Hematopoietic multipotent progenitor cell treated with erythropoietin and hydrocortisone succinate and interleukin-3 and kit ligand, for 8 days (in vitro differentiated cells): ENCODE measurements at places on chromosomes 6 and 20.
A peak's percentile ranks its signal among the peaks of the same experiment; 100 is the strongest.

DNA sequence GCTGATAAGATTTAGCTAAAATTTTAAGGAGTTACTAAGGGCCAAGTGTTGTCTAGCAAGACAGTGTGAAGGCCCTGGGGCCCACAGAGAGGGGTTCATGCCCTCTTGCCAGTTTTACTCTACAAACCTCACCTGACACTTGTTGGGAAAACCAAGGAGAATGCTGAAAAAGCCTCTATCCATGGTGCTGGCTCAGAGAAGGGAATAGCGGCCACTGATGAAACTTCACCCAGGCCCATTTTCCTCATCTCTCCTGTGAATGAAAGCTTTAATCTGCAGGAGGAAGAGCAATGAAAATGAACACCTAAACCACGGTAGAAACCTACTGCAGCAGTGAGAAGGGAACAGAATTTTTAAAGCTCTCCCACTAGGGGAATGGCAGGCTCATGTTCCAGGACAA, 317.3 kb upstream of the CNR1 start:
- DNase-seq = no peak

- DNase-seq = no peak
These were observed 292.4 kb downstream of the CENPW start for GRCh38 chr6:126632271-126632670.

GRCh38 chr6:169208011-169208410, 45.6 kb downstream of the THBS2 start:
- DNase-seq = no peak

DNA sequence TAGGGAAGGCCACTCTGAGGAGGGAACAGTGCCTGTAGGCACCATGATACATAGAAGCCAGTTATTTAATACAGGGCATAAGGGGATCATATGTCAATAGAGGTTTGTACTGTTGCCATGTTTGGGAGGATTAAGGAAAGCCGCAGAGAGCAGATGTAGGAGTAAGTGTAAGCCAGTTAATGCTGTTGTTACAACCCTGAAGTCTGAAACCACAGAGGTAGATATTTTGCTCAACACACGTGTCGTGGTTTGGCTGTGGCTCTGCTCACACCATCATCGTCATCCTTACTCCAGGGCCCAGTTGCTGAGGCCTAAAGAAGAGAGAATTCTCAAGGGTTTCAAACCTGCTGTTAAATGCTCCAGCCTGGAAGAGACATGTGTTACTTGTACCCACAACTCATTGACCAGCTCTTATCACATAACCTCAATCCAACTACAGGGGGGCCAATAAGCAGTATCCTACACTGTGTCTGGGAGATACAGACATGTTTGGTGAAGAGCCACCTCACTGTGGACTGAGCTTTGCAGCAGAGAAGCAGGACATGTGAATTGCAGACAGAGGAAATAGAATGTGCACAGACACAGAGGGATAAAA, 31.0 kb upstream of the PSMF1 start:
- peak; percentile 54 for DNase-seq

DNA sequence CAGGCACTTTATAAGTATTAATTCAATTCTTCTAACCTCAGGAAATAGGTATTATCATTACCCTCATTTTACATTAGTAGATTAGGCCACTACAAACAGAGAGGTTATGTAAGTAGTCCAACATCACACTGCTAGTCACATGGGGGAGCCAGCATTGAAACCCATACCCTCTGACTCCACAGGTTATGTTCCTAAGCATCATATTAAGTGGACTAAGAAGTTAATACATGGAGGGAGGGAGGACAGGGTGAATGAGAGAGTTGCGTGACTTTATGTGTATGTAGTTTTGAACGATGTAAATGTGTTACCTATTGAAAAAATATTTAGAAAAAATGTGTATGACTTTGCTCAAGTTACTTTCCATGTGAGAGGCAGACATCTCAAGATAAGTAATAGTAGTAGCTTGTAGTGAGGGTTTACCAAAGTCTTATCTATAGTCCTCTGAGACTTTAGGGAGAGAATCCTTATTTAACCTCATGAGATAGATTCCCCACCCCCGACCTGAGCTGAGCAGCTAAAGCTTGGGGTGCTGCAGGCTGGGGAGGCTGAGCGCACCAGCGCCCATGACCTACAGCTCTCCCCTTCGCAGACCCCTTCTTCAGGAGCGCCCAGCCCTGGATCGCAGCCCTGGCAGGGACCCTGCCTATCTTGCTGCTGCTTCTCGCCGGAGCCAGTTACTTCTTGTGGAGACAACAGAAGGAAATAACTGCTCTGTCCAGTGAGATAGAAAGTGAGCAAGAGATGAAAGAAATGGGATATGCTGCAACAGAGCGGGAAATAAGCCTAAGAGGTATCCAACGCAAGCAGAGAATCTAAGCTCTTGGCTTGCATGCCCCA, 7.5 kb downstream of the BTN3A2 start:
- DNase-seq = peak; percentile 75

DNA sequence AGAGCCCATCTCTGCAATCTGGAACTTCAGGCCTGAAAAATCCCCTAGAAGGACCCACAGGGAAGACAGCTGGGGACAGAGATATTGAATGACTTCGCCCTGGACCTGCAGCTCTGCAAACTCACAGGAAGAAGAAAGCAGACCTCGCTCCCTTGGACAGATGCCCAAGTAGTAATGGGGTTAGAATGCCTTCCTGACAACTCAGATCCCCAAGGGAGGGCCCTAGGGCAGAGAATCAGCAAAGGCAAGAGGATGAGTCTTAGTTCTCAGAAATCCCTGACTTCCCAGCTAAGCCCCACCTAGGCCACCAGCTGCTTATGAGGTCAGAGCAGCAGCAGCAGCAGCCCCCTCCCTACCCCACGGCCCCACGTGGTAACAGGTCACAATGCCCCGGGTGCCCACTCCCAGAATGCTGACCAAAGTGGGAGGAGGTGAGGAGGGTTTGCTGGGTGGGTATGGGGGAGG, at the start of gene C20orf141:
Gene C20orf141, plus strand, starts transcription at position 401 of the 465 bp plus-strand sequence. CDS start 198 bp downstream, outside the sequence.
- DNase-seq = peak; percentile 55

- DNase-seq = no peak
These were observed 421.8 kb downstream of the CDC5L start for GRCh38 chr6:44809258-44809657.

DNA sequence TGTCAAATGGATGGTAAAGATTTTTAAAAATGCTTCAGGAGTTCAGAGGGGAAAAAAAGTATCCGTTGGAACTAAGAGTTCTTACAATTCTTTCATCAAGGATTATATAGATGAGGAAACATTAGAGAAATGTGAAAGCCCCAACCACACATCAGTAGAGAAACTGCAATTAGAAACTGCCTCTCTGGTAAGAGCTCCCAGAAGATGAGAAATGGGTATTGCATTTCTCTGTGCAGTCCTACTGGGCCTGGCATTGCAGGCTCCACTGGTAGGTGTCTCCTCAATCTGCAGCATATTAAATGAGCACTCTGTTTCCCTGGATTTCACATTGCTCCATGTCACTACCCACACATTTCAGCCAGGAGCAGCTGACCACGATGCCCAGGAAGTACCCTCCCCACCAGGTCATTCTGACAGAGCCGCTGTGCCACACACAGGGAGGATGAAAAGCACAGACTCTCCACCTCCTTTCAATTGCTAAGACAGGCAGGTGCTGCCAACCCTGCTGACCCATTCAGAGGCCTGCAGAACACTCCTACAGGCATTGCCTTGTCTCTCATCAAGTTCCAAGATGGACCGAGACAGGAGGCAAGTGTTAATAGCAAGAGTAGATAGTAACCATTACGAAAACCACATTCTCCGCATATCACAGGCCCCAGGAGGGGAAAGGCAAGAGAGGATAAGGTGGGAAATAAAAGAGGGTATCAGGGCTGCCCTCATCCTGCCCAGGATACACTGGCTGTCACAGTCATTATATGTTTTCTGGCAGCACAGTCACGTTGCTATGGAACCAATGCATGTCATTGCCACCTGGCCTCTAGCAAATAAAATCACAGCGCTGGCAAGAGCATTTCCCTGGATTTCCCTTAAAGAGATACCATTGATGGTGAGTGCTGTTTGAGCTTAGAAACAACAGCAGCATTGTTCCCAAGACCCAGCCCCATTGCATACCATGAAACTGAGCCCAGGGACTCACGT, 241.7 kb downstream of the ATXN1 start:
- peak; percentile 20 for DNase-seq

DNA sequence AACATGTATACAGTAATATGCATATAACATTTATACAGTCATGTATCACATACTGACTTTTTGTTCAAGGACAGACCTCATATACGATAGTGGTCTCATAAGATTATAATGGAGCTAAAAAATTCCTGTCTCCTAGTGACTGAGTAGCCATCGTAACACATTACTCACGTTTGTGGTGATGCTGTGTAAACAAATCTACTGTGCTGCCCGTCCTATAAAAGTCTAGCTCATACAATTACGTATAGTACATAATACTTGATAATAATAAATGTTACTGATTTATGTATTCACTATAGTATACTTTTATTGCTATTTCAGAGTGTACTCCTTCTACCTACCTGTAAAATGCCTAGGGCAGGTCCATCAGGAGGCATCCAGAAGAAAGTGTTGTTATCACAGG, 17.4 kb downstream of the SERAC1 start:
- no peak for DNase-seq

GRCh38 chr6:75524322-75524972, 30.8 kb upstream of the FILIP1 start:
- no peak for DNase-seq

GRCh38 chr20:846894-847278, 13.4 kb downstream of the FAM110A start:
- DNase-seq = peak; percentile 39

- no peak for DNase-seq
These were observed 48.4 kb upstream of the ZNF337 start for GRCh38 chr20:25745100-25745499.

DNA sequence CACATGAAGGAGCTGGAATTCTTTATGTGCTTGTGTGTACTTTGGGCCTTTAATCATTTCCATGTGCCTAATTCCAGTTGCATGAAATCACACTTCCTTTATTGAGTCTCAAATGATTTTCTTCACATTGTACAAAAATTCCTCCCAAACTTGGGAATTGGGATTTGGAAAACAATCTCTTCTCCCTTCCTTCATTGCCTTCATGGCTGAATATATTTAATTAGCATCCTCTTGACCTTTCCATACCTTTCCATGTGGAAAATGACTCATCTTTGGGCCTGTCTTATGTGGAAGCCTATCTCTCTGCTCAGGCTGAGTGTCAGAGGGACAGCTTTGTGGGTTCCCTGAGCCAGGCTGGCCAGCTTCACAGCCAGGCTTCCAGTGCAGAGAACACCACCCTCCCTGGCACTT, 33.0 kb upstream of the CDH4 start:
- DNase-seq = no peak

GRCh38 chr6:73262671-73263569, at the start of gene KHDC1:
TSS of gene KHDC1 (minus strand) at chr6:73263196. CDS start at chr6:73242517, 20,679 bp downstream.
- DNase-seq = peak; percentile 52

DNA sequence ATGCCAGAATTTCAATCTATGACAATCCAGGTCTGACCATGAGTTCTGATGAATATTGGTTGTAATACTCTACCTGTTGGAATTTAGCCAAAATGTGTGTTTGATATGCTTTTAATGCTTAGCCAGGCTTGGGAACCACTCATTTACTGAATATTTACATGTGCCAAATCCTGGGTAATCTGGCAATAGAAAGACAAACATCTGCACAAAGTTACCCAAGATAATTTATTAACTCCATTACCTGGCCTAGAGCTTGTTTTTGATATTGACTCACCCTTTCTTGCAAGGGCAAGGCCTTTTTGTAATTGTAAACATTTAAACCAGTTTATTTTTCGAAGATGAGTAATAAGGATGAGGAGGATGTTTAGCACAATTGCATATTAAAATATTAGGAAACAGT, 13.5 kb upstream of the CD2AP start:
- DNase-seq = no peak

DNA sequence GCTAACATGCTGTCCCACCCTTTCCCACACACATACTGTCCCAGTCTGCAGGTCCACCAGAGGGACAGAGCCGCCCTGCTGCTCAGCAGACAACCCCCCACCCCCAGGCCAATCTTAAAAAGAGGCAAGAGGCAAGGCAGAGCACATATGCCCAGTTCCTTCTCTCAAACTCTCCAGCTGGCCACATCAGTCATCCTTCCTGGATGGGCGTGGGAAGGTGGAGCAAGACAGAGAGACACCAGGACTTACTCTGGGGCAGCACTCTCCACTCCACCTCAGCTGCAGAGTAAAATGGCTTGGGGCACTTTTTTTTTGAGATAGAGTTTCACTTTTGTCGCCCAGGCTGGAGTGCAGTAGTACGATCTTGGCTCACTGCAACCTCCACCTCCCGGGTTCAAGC, 10.8 kb downstream of the MOCS3 start:
- DNase-seq = no peak

DNA sequence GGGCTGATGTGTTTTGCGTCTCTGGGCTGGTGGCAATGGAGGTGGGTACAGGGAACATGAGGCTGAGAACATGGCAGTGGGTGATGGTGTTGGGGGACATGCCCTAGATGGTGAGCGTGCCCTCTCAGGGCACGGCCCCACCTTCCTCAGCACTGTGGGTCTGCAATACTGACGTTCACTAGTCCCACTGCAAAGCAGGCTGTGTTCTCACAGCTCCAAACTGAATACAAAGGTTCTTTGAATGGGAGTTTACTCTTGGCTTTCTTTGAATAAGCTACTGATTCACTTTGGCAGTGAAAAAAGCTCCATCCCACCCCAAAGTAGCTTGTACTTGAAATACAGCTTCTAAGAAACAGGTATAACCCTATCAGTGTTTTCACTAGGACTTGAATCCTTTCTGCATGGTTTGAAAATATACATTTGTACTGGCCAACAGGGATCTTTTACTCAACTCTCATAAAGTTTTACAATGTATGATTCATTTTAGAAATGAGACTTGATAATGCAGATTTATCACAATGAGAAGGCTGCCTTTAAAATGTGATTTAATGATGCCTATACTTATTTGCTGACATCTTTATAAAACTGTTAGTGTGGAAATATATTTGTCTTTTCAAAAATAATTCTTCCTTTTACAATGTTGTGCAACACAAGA, 400.7 kb downstream of the ZFAND3 start:
- DNase-seq = no peak

GRCh38 chr20:44858606-44859360, 26.7 kb upstream of the YWHAB start:
- DNase-seq = no peak
